ENCODE measurements at places on chromosomes 7 and 10. TPM values are rescaled to one million over a fixed set of nuclear protein-coding genes. Genes with fewer than 3 reads are reported as not detected.
A peak's percentile ranks its signal among the peaks of the same experiment; 100 is the strongest.

GRCh38 chr10:75977139-75977538 is 545.7 kb downstream of the LRMDA start:
- no peak for DNase-seq

DNA sequence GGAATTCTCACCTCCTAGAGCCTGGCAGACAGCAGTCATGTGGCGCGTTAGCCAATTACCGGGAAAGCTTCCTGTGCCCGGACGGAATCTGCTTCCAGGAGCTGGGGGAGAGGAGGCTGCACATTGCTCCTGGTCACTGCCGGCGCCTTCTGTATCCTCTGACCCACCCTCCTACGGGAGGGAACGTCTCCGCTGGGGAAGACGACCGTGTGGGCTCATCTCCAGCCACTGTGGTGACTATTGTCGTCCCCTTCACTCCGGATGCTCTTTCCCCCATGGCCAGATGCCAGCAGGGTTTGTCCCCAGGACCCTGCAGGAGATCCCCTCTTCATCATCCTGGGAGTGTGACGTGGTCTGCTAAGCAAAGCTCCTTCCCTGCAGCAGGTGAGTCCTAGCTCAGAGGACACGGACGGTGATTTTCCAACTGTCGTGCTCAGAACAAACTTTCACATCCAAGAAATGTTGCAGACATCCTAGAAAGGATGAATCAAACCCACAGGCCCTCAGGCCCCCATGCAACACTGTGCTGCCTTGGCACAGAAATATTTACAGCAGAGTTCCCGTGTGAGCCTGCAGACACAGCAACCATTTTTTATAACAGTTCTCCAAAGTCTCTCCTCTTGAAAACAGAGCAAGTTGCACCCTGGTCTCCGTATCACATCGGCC is 29.6 kb upstream of the FAM20C start:
- no peak for DNase-seq

- DNase-seq, result no peak
Measured at GRCh38 chr10:54985732-54986131, 184.7 kb upstream of the PCDH15 start.

- DNase-seq, result no peak
Measured at GRCh38 chr7:25117226-25118047, 7.6 kb downstream of the CYCS start.

GRCh38 chr10:35598379-35598778 is 6.8 kb upstream of the GJD4 start:
- DNase-seq, result no peak

DNA sequence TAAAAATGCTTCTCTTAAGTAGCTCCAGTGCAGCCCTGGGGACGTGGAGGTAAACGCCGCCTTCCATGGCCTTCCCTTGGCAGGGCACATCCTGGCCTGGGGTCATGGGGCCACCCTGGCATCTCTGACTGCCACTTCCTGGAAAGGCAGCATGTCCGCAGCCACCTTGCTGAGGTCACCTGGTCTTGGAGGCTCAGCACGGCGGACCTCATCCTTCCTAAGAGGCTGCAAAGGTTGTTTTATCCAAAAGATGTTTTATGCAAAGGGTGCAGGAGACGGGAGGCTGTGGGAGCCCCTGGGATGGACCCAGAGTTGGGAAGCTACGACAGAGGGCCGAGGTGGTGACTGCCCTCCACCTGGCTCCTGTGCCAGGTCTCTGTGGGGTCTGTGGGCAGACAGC is 106.0 kb downstream of the TCERG1L start:
- DNase-seq, result no peak

DNA sequence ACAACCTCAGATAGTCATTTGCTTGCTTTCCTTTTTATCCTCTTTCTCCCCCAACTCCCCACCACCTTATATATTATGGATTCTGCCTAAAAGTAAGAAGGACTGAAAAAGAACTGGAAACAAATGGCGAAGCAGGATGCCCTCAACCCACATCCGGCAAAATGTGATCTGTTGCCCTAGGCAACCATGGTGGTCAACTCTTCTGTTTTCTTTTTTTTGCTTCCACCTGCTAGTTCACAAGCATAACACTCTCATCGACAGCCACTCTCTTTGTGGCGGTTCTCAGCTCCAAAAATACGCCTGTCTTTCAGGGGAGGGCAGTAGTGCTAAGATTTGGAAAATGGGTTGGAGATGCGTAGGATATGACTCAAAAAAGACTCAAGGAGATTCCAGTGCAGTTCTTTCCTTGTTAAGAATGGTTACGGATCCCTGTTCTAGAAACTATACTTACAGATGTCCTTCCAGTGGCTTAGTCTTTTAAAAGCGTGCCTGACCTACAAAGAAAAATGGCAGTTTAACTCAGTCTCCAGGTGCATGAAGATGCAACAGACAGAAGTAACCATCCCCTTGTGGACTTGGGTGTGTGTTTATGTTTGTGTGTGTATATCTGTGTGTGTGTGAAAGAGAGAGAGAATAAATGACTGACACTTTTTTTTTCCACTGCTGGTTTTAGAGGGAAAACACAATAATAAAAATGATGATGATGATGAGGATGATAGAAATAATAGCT is 10.7 kb downstream of the APBB1IP start:
- DNase-seq, result no peak

- DNase-seq, result peak; percentile 22
Measured at GRCh38 chr7:90709501-90710465, 113.7 kb downstream of the CDK14 start.

- no peak for DNase-seq
Measured at GRCh38 chr10:100939763-100940344, 27.1 kb downstream of the SLF2 start.

- no peak for DNase-seq
Measured at GRCh38 chr10:58326967-58327381, 7.8 kb upstream of the UBE2D1 start.

GRCh38 chr10:26681076-26681475 is 16.4 kb upstream of the PDSS1 start:
- no peak for DNase-seq

DNA sequence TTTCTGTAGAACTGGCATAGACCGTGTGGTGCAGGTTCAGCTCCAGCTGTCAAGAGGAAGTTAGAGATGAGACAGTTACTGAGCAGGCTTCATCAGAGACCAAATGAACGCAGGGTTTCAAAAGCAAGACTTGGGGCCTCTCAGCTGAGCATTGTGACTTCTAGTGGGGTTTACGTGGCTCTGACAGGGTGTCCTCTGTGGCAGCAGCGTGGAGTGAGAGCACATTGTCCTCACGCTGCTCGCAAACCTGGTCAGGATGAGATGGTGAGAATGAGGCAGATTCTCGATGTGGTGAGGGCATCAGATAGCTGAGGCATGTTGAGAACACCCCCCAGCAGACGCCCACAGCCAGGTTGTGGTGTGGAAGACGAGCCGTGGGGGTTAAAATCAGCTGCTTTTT is 126.0 kb downstream of the DNAJB6 start:
- no peak for DNase-seq

DNA sequence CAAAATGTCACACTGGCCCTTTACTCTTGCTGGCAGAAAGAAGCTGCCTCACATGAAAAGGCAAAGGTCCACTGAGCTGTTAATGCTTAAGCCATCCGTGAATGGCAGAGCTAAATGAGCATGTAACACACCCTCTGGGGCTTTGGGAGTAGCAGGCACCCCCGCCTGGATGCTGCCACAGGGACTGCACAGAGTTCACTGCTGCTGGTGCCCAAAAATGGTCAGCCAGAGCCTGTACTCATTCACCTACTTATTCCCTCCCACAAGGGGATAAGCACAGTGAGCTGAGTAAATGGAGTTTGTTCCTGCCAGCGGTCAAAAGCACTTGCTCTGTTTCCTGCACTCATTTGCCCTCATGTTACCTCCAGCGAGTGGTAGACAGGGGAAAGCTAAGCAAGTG is 374.0 kb upstream of the STEAP1 start:
- DNase-seq, result no peak

DNA sequence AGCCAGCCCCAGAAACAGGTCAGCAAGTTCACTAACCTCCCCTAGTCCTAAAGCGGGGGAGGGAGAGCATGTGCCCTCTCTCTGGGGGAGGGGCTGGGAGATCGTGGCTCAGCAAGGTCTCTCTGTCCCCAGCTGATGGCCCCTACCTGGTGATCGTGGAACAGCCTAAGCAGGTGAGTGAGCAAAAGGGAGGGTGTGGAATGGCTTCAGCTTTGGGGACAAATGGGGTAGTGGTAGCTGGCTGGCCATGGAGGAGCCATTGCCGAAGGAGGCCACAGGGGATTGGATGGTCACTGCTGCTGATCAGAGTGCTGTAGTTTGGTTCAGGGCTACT is 779 bp downstream of the NFKB2 start:
- DNase-seq, result no peak

DNA sequence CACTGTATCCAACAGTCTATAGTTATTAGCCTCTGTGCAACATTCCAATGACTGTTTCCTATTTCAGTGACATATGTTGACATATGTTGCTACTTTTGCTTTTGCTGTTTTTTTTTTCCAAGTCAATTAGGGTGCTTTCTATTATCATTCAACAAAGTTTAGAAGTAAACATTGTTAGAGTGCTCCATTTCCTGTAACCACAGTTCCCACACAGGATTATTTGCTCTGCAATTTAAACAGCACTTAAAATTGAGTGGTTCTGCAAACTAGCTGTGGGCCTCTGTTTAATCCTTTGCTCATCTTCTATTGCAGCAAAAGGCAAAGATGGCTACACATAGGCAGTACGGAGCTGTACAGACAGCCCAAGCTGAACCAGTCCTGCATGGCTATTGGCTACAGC is 46.5 kb upstream of the PTN start:
- no peak for DNase-seq

DNA sequence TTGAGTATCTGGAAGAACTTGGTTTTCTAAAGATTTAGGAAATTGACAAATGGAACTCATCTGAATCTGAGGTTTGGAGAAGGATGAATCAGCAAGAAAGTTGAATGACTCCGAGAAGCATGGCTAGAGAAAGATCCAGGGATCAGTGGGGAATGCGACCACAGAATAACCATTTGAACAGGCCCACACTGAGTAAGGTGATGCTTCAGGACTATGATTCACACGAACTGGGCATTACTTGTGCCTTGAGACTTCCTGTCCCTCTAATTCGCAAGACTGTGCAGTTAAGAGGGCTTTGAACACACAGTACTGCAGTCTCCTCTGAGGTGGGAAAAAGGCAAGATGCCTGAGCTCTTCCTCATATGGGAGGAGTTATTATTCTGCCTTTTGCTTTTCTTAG is 395.5 kb upstream of the POM121L12 start:
- no peak for DNase-seq

DNA sequence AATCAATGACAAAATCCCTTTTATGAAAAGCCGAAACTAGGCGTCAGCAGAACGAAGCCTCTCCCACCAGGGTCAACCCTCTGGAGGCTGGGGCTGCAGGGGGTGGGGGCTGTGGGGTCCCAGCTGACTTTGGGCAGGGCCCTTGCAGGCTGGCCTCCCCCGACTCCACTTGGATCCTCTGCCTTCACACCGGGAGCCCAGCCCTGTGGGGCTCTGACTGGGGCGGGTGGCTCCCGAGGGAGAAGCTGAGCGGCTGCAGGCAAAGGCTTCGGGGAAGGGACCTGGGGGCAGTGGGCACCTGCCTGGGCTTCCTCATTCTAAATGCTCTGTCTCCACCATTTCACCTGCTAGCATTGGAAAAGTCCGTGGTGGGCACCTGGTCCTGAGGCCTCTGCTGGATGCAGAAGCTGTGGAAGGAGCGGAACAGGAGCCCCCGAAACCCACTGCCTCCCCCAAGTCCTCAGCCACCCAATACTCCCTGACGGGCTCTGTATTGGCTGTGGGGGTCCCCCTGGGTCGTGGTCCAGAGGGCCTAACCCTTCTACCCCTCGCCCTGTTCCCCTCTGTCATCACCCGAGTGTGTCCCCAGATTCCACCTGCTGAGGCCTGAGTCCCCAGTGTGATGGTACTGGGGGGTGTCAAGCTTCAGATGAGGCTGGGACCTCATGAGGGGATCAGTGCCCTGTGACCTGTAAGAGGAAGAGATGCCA is 108.6 kb downstream of the DNAJB6 start:
- DNase-seq, result no peak

DNA sequence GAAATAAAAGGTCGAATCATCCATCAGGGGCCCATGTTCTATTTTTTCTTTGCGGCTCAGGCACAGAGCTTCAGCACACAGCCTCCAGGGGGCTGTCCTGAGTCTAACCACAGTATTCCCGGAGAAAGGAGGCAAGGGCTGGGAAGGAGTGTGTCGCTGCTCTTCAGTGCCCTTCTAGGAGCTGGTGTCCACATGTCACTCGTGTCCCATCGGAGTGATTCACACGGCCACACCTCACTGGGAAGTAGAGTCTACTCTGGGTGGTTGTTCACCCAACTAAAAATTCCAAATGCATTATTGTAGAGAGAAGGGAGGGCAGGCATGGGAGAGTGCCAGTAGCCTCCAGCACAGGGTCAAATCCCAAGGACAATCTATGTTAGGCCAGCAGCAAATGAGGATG is 114.8 kb upstream of the LANCL2 start:
- DNase-seq, result no peak

DNA sequence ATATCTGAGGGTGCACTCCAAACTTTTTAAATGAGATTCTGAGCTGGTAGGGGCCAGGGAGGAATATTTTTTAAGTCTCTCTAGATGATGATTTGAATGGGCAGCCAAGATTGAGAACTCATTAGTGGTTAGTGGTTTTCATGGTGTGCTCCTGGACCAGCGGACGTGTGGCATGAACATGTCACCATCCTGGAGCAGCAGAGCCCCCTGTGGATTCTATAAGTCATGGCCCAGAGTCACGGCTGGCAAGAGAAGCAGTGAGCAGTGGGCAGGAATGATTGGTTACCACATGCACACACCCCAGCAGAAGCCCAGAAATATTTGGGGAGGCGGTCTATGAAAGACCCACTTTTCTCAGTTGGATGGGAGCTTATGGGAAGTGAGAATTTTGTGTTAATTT is 21.2 kb upstream of the UCN3 start:
- no peak for DNase-seq

DNA sequence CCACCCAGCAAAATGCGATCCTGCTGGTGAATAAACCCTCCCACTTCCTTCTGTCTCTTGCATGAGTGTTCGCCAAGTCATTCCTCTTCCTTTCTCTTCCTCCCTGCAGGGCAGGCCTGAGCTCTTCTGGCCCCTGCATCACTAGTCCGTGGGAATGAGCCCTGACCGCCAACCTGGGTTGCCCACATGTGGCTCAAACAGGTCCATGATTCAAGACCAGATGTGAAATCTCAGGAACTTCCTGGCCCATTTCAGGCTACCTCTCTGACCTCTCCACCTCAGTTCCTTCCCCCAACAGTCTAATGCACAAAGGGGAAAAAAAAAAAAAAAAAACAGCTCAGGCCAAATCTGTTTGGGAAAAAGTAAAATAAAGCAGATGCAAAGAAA is 5.4 kb upstream of the YWHAG start:
- no peak for DNase-seq

The HOXA7 gene
- not detected for total RNA-seq

The SPDYE1 gene
- total RNA-seq, result not detected

The FGFBP3 gene
- total RNA-seq, result 29.8 TPM

The YAE1 gene
- 51.9 TPM for total RNA-seq

The IGF2BP3 gene
- total RNA-seq, result 84.1 TPM

The BLNK gene
- 0.78 TPM for total RNA-seq

The ABHD11 gene
- total RNA-seq, result 4.2 TPM

The TMEM196 gene
- total RNA-seq, result 10.1 TPM

The ST8SIA6 gene
- total RNA-seq, result 16.2 TPM

The SYNPO2L gene
- total RNA-seq, result not detected

The VSTM4 gene
- 2.3 TPM for total RNA-seq

The MYL10 gene
- not detected for total RNA-seq

The DBF4 gene
- 14.5 TPM for total RNA-seq

The KCNIP2 gene
- total RNA-seq, result 6.9 TPM
